Sigmoid colon (tissue), 7 donors: ENCODE measurements at places on chromosomes 7 and 10. TPM values are rescaled to one million over a fixed set of nuclear protein-coding genes. Genes with fewer than 3 reads are reported as not detected.

COL28A1 gene
- 1.6 TPM for polyA plus RNA-seq

YKT6 gene
- polyA plus RNA-seq: 73.3 TPM

SFTPA2 gene
- 1.4 TPM for polyA plus RNA-seq

ADRB1 gene
- 0.60 TPM for polyA plus RNA-seq

SEC24C gene
- polyA plus RNA-seq: 52.3 TPM

LRRD1 gene
- polyA plus RNA-seq: not detected

FAM20C gene
- 27.5 TPM for polyA plus RNA-seq

ARHGEF35 gene
- polyA plus RNA-seq: 34.7 TPM

CPA2 gene
- polyA plus RNA-seq: 3.0 TPM

ADAMTS14 gene
- 0.99 TPM for polyA plus RNA-seq

CCT6A gene
- 52.9 TPM for polyA plus RNA-seq

CLCN1 gene
- not detected for polyA plus RNA-seq

ANKRD30A gene
- polyA plus RNA-seq: not detected

CALML3 gene
- not detected for polyA plus RNA-seq

AKAP9 gene
- 34.0 TPM for polyA plus RNA-seq
